ENCODE measurements at places on chromosomes 6 and 20. TPM values are rescaled to one million over a fixed set of nuclear protein-coding genes. Genes with fewer than 3 reads are reported as not detected.

The SPTLC3 gene
- 9.7 TPM for polyA plus RNA-seq

GRCh38 chr6:5521322-5521721 lies 260.0 kb downstream of the FARS2 start:
- no peak for DNase-seq

The CLIC5 gene
- 42.3 TPM for polyA plus RNA-seq

- no peak for DNase-seq
Observed at GRCh38 chr20:36929691-36930090, 21.8 kb downstream of the SAMHD1 start.

GRCh38 chr20:52843425-52843824 lies 128.7 kb upstream of the TSHZ2 start:
- DNase-seq: no peak

GRCh38 chr6:73152966-73153757 lies 72.1 kb downstream of the KHDC1L start:
- DNase-seq: no peak

DNA sequence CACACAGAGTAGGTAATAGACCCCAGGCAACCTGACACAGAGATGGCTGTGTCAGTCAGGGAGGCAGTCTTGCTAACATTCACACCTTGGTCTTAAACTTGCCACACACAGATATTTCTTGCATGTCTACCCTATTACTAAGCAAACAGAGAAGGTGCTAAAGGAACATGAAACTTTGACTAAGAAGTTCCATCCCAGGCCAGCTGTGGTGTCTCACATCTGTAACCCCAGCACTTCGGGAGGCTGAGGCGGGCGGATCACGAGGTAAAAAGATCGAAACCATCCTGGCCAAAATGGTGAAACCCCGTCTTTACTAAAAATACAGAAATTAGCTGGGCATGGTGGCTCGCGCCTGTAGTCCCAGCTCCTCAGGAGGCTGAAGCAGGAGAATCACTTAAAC lies 222.4 kb upstream of the JARID2 start:
- DNase-seq: no peak

Data from ovary (tissue), 10 donors.